Stimulated activated CD8-positive, alpha-beta memory T cell treated with anti-CD3 and anti-CD28 coated beads, Interleukin-4, amount 100 ng/mL, for 48 hours (primary cell): ENCODE measurements at places on chromosomes 2 and 18.

DNA sequence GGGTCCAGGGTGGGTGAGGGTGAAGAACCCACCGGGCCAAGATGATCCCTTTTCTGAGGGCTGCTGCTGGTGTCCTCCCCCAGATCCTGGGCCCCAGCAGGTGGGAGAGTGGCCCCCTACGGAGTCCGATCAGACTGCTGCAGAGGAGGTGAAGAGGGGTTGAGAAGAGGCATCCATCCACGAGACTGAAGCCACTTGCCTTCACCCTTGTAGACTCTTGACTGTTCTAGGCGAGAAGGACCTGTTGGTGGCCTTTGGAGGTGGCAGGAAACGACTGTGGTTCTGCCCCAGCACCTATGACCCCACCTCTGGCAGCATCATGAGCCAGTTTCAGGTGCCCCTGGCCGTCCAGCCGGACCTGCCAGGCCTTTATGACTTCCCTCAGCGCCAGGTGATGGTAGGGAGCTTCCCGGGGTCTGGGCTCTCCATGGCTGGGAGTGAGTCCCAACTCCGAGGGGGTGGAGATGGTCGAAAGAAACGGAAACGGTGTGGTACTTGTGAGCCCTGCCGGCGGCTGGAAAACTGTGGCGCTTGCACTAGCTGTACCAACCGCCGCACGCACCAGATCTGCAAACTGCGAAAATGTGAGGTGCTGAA lies 1.5 kb downstream of the TET3 start:
- DNase-seq = no peak

GRCh38 chr2:190847504-190848081 lies 33.0 kb upstream of the GLS start:
- no peak for DNase-seq

- no peak for DNase-seq
Observed at GRCh38 chr2:180705551-180705950, 274.9 kb upstream of the UBE2E3 start.

GRCh38 chr18:11795916-11796315 lies 55.3 kb upstream of the CHMP1B start:
- DNase-seq = no peak

GRCh38 chr18:47899107-47899840 lies 31.2 kb downstream of the SMAD2 start:
- DNase-seq = no peak
